ENCODE measurements at places on chromosomes 4 and X.

- DNase-seq, result no peak
Measured at GRCh38 chr4:99506781-99507180, 4.0 kb upstream of the C4orf17 start.

- DNase-seq, result no peak
Measured at GRCh38 chr4:141761926-141762325, 125.5 kb downstream of the IL15 start.

DNA sequence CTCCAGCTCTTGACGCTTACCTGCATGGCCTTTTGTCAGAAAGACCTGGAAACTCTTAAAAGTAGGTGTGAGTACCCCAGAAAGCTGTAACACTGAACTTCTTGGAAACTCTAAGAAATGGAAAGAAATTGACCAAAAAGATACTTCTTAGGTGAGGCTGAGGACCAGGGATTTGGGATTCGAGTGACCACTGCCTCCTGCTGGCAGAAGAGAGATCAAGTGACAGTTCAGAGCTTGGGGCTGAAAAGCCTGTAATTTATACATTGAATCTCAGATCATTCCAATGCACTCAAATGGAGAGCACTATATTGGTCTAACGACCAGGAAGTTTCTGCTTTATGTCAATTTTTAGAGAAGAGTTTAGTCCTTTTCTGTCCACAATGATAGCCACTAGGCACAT, 204.6 kb downstream of the PDGFRA start:
- DNase-seq, result no peak

GRCh38 chrX:10612215-10612614, 8.2 kb downstream of the MID1 start:
- no peak for DNase-seq

DNA sequence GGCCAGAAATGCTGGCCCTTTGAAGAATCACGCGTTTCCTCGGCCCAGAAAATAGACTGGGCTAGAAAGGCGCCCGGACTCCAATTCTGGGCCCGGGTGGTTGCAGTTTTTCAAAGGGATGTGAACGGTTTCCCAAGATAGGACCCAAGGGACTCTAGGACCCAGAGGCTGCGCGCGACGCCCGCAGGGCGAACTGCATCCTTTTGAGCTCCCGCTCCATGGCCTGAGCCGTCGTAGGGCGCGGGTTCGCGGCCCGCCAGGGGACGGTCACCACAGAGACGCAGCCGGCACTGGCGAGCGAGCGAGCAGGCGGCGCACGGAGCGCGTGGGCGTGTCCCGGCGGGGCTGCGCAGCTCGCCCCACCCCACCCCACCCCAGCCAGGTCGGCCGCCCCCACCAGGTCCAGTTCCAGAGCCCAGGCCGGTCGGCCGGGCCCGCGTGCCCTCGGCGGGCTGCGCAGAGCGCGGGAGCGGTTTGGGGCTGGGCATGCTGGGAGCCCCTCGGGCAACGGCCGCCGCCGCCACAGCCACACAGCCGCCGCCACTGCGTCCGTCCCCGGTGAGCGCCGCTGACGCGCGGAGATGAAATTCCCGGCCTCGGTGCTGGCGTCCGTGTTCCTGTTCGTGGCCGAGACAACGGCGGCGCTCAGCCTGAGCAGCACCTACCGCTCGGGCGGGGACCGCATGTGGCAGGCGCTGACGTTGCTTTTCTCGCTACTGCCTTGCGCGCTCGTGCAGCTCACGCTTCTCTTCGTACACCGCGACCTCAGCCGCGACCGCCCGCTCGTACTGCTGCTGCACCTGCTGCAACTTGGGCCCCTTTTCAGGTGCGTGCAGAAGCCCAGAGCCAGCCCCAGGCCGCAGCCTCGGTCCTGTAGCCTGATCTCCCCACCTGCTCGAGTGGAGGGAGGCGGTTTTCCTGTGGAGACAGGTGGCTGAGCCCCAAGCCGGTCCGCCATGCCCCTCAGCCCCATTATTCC, at the start of gene XK:
Gene XK (plus strand): TSS at position 411 of the 979 bp plus-strand sequence. CDS start 171 bp downstream, at position 582.
- DNase-seq, result no peak

DNA sequence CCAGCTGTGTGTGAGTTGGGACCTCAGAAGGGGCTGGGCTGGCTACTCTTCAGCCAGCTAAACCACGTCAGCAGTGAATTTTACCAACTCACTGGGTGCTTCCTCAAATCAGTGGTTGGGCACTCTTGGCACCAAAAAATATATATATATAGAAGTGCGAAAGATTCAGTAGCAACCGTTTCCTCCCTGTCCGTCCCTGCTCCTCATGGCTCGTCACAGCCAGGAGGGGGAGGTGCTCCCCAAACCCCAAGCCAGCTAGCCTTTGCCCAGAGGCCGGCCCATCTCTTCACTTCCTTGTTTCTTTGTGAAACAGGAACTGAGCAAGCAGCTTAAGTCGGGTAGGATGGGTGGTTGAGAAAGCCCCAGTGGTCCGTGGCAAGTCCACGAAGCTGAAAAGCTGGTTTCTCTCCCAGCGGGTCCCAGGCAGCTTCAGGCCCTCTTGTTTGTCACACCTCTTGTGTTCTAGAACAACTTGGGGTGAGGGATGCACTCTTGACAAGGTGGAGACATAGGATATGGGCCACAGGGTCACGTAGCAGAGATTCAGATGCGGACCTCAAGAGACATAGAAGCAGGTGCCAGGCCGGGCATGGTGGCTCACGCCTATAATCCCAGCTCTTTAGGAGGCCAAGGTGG, 6.8 kb upstream of the SASH3 start:
- DNase-seq, result no peak

- DNase-seq, result no peak
Measured at GRCh38 chr4:2042204-2042946, 16.8 kb upstream of the NAT8L start.

DNA sequence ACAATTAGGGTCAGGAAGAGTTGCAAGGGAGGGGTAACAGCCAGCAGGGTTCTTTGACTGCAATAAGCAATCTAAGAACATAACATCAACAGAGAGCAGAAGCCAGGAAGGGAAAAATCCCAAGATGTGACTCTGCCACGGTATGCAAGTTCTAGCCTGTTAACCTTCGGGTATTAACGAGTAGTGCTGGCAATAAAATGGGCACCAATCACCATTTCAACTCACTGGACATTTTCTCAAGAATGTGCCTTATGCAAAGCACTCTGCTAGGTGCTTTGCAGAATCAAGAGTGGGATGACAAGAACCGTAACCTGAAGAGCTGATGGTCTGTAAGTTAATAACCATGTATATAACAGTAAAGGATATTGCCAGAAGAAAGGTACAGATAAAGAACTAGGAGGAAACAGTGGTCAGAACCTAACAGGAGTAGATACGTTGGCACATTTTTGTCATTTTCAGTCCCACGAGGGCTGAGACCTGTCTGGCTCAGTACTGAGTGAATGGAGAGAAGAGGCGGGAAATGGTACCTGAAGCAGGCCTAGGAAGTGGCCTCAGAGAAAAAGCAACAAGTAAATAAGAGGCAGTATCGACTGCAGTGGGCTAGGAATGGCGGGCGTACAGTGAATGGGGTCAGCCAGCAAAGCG, 2.7 kb downstream of the ELOVL6 start:
- DNase-seq, result no peak

DNA sequence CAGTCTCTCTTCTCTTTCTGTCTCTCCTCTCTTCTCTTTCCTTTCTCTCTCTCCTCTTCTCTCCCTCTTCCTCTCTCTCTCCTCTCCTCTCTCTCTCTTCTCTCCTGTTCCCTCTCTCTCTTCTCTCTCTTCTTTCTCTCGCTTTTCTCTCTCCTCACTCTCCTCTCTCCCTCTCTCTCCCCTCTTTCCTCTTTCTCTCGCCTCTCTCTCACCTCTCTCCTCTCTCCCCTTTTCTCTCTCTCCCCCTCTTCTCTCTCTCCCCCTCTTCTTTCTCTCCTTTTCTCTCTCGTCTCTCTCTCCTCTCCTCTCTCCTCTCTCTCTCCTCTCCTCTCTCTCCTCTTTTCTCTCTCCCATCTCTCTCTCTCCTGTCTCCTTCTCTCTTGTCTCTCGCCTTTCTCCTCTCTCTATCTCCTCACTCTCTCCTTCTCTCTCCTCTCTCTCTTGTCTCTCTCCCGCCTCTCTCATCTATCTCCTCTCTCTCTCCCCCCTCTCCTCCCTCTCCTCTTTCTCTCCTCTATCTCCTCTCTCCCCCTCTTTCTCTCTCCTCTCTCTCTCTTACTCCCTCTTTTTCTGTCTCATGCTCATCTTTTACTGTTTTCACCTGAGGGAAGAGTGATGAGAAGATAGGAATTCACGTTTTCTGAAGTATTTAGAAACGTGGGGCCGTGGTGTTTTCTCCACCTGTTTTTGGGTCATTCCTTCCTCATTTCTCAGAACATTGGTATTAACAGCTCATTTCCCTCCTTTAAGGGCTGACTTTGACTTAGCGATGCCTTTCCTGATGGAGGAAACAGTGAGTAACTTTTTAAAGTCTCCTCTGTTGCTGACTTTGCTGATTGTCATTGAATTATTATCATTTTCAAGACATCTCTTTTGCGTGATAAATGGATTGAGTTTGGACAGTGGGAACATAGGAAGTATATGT, 80.6 kb upstream of the CD99 start:
- no peak for DNase-seq

DNA sequence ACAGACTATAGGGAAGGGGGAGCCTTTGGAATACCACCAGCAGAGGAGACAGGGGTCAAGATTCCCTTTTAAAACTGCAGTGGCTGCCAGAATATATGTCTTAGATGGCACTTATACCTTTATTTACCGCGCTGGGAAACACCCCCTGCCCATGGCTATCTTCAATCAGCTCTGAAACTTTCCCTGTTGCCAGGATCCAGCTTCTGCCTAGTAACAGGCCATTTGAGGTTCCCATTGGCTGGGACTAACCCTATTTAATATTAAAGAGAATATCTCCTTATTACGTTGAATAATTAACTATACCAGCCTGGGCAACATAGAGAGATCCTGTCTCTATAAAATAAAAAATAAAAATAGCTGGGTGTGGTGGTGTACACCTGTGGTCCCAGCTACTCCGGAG, 23.8 kb downstream of the SOWAHB start:
- no peak for DNase-seq
